ENCODE measurements at places on chromosomes 6 and 20. TPM values are rescaled to one million over a fixed set of nuclear protein-coding genes. Genes with fewer than 3 reads are reported as not detected.

The PIGU gene
- 16.1 TPM for total RNA-seq

DNA sequence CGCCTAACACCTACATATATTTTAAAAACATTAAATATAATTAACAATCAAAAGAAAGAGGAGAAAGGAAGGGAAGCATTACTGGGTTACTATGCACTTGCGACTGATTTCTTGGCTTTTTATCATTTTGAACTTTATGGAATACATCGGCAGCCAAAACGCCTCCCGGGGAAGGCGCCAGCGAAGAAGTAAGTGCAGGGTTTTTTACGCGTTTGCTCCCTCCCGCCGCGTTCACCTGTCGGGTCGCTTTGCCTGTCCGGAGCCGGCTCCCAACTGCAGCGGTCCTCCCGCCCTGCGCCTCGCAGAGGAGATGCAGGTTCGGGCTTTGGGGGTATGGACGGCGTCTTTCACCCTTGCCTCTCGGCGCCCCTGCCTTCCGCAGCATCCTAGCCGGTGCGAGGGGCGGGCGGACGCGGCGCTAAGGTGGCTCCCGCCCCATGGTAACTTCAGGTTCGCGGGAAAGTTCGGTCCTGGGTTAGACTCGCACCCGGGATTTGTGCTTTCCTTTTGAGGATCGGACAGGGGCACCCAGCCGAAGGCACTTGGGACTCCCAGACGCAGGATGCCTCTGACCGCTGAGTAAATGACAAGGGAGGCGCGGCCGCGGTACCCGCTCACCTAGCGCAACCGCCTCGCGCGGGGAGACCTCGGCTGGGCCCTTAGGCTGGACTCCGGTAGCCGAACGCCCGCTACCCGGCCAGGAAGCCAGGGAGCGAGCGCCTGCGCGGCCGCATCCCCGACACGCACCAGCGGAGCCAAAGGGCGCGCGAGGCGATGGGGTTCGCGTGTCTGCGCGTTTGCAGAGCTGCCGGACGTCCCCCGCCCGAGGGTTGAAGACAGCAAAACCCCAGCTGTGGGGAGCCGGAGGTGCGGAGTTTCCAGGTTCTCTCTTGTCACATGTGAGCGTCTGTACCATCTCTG is 891 bp downstream of the RSPO3 start:
- H3K27ac ChIP-seq: no peak overlapping the region
- peaks cover 51% of the 10 kb centered on the region for H3K27me3 ChIP-seq
- no peaks in the 10 kb centered on the region for H3K36me3 ChIP-seq
- no peaks in the 10 kb centered on the region for H3K4me1 ChIP-seq

GRCh38 chr6:35359744-35360348 is 17.5 kb downstream of the PPARD start:
- peaks cover 30% of the 10 kb centered on the region for H3K36me3 ChIP-seq
- H3K27ac ChIP-seq: no peak overlapping the region
- peaks cover 38% of the 10 kb centered on the region for H3K4me1 ChIP-seq
- DNase-seq: peak; percentile 79
- no peaks in the 10 kb centered on the region for H3K27me3 ChIP-seq
- no peak overlapping the region for H3K4me3 ChIP-seq

GRCh38 chr6:33853026-33853425 is 49.2 kb upstream of the MLN start:
- H3K27ac ChIP-seq: no peak overlapping the region
- H3K36me3 ChIP-seq: no peaks in the 10 kb centered on the region
- H3K27me3 ChIP-seq: peaks cover 44% of the 10 kb centered on the region
- no peak for DNase-seq
- no peak overlapping the region for H3K4me3 ChIP-seq

- H3K4me3 ChIP-seq: no peak overlapping the region
- DNase-seq: peak; percentile 15
- H3K4me1 ChIP-seq: peaks cover 3% of the 10 kb centered on the region
Observed at GRCh38 chr6:119209452-119210205, 131.2 kb upstream of the FAM184A start.

DNA sequence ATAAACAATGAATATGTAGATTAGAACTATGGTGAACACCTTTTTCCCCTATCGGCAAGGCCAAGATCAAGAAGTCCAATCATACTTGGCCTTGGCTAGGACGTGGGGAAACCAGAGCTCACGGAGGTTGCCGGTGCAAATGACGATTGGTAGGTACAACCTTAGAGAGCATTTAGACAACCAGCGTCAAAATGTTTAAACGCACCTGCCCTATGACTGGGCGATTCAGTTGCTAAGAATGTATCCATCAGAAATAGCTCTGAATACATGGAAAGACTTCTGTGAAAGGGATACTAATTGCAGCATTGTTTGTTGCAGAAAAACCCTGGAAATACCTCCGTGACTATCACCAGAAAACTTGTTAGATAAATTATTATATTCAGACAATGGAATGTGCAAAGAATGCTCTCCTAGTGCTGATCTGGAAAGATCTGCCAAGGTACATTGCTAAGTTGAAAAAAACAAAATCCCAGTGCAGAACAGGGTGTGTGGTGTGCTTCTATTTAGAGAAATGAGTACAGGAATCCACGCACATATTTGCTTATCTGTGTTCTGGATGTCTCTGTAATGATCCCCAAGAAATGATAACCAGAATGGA is 48.0 kb upstream of the PTPN1 start:
- DNase-seq: peak; percentile 27
- H3K27me3 ChIP-seq: no peaks in the 10 kb centered on the region
- H3K27ac ChIP-seq: no peak overlapping the region

- peak; percentile 53 for DNase-seq
- H3K27me3 ChIP-seq: no peaks in the 10 kb centered on the region
- H3K27ac ChIP-seq: peak overlapping the region; percentile 52
- peaks cover 32% of the 10 kb centered on the region for H3K4me1 ChIP-seq
- no peak overlapping the region for H3K4me3 ChIP-seq
Observed at GRCh38 chr20:37311710-37312355, 22.4 kb downstream of the MANBAL start.

GRCh38 chr20:316316-317068 is 8.9 kb upstream of the SOX12 start:
- H3K4me3 ChIP-seq: no peak overlapping the region
- no peaks in the 10 kb centered on the region for H3K36me3 ChIP-seq
- peaks cover 11% of the 10 kb centered on the region for H3K4me1 ChIP-seq
- DNase-seq: peak; percentile 88

- peaks cover 6% of the 10 kb centered on the region for H3K27me3 ChIP-seq
- DNase-seq: no peak
- no peak overlapping the region for H3K27ac ChIP-seq
- no peak overlapping the region for H3K4me3 ChIP-seq
- no peaks in the 10 kb centered on the region for H3K36me3 ChIP-seq
Observed at GRCh38 chr6:170279426-170279825, 11.5 kb downstream of the DLL1 start.

The FERMT1 gene
- 1.7 TPM for total RNA-seq

GRCh38 chr6:116444092-116444491 is 17.1 kb upstream of the CALHM6 start:
- no peaks in the 10 kb centered on the region for H3K27me3 ChIP-seq
- peaks cover 13% of the 10 kb centered on the region for H3K4me1 ChIP-seq
- peak; percentile 51 for DNase-seq
- no peak overlapping the region for H3K4me3 ChIP-seq

DNA sequence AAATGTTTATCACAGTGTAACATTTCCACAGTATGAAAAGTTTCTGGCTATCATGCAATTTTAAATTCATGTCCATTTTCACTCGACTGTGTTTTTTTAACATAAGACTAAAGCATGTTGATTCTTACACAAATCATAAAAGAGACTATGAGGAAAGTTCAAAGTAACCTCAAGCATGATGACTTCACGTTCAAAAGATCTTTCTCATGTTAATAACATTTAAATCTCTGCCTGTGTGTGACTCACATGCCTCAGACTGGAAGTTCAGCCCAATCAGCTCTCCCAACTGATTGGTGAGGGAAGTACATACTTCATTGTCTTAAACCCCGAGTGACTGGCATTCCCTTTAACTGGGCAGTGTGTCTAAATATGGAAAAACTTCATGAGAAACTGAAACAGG is 37.4 kb downstream of the ATXN1 start:
- H3K27me3 ChIP-seq: no peaks in the 10 kb centered on the region
- H3K4me1 ChIP-seq: peaks cover 19% of the 10 kb centered on the region
- H3K27ac ChIP-seq: peak overlapping the region; percentile 66
- DNase-seq: peak; percentile 96
- no peak overlapping the region for H3K4me3 ChIP-seq
- no peaks in the 10 kb centered on the region for H3K36me3 ChIP-seq

DNA sequence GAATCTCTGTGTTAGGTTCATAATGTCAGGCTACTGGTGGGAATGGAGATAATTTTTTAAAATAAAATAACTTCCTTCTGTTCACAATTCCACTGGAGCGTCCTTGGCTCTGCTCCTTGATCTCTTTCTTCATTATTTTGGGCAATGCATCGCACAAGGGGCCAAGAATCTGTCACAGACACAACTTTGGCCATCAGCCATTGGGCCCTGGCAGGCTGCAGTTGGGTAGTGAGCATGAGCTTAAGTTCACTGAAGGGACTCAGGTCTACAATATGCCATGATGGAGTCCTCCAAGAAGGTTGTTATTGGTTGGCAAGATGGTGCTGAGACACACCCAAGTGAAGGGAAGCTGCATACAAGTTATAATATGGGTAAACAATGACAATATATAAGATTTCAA is 40.0 kb downstream of the CYP39A1 start:
- H3K4me1 ChIP-seq: no peaks in the 10 kb centered on the region
- H3K36me3 ChIP-seq: no peaks in the 10 kb centered on the region
- no peaks in the 10 kb centered on the region for H3K27me3 ChIP-seq
- H3K4me3 ChIP-seq: no peak overlapping the region
- H3K27ac ChIP-seq: no peak overlapping the region

GRCh38 chr20:44723391-44723790 is 8.2 kb downstream of the CCN5 start:
- DNase-seq: no peak
- H3K27me3 ChIP-seq: no peaks in the 10 kb centered on the region
- no peak overlapping the region for H3K27ac ChIP-seq
- no peaks in the 10 kb centered on the region for H3K36me3 ChIP-seq
- no peak overlapping the region for H3K4me3 ChIP-seq
- H3K4me1 ChIP-seq: peaks cover 7% of the 10 kb centered on the region

The PGC gene
- total RNA-seq: not detected

DNA sequence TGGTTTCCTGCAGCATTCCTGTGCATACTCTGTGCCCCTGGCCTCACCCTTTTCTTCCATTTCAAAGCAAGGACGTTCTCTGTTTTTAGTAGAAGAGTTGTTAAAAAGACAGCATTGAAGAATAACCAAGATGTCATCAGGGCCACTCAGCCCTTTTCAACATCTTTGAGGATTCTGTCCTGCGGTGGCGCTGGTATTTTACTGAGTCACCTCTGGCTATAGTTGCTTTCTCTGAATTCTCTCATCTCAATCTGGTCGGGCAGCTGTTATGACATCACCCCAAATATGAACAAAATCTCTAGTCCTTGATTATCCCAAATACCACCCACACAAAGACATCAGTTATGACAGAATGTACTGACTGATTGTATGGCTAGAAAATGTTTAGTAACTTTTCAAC is 204.2 kb downstream of the GRIK2 start:
- peaks cover 4% of the 10 kb centered on the region for H3K4me1 ChIP-seq
- peak; percentile 94 for DNase-seq

GRCh38 chr20:5919626-5920544 is 30.4 kb downstream of the TRMT6 start:
- peaks cover 14% of the 10 kb centered on the region for H3K27me3 ChIP-seq
- no peak overlapping the region for H3K27ac ChIP-seq
- no peaks in the 10 kb centered on the region for H3K36me3 ChIP-seq
- no peak overlapping the region for H3K4me3 ChIP-seq
- DNase-seq: no peak
- peaks cover 2% of the 10 kb centered on the region for H3K4me1 ChIP-seq

DNA sequence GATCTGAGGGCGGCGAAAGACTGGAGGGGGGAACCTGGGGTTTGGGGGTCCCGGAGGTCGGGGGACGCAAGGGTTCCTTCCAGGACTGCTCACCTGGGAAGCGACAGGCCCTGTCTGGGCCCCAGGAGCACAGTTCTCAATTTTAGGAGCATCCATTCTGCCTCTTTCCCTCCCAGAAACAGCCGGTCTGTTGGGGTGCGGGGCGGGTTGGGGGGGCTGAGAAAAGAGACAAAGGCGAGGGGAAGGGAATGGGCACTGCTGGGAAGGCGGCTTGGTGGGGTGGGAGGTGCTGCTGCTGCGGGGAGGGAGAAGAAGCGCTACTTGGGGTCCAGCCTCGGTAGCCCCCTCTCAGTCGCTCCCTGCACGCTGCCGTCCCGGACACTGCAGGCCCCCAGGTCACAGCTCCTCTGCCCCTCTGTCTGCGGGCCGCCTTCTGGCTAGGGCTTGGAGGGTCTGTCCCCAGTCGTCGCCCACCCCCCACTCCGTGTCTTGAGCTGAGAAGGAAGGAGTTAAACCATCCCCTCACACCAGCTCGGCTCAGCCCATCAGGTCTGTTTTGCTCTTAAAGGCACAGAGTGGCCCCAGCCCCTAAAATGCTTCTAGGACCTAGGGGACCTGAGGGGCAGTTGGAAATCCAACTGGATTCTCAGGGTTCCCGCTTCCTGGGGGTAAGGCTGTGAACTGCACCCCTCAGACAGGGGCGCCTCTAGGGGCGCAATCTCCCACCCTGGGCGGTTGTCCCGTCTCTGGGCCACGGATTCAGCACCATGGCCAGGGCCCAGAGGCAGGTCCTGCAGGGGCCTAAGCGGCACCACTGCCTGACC is 690 bp downstream of the GDAP1L1 start:
- peak; percentile 15 for DNase-seq
- peaks cover 28% of the 10 kb centered on the region for H3K27me3 ChIP-seq
- H3K36me3 ChIP-seq: no peaks in the 10 kb centered on the region

DNA sequence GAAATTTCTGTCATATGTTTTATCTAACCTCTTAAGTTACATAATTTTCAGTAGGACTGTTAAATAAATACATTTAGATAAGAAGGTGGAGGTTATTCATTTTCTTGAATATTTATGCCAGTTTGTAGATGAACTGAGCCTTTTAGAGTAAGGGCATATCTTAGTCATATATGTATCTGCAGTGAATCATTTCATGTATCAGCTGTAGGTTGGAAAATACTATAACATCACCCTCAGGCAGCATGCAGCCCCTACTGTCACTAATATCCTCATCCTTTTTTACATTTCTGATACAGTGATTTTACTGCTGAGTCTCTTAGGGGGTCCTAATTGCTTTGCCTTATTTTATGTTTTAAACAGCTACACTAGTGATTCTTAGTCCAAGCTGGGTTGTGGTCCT is 19.5 kb upstream of the SUMO4 start:
- H3K27ac ChIP-seq: no peak overlapping the region
- peaks cover 29% of the 10 kb centered on the region for H3K36me3 ChIP-seq
- no peaks in the 10 kb centered on the region for H3K27me3 ChIP-seq

DNA sequence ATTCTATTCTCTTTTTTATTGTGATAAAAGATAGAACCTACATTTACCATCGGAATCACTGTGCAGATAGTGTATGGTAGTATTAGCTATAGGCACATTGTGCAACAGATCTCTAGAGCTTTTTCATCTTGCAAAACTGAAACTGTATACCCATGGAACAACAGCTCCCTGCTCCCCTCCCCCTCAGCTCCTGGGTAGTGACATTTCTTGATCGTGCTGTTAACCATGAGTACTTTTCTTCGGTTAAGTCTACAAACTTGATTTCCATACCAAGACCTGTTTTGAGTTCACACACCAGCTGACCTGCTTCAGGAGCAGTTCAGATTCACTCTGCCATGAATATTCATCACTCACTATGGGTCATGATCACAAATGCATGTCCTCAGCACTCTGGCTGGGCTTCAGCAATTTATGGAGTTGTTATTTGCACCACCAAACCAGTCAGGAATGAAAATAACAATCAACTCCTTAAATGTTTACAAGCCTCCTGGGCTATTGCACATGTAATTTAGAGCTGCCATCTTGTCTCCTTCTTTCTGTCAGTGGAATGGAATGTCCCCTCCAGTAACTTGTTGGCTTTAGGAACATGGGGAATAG is 32.8 kb downstream of the PRDM1 start:
- H3K27me3 ChIP-seq: no peaks in the 10 kb centered on the region
- H3K36me3 ChIP-seq: no peaks in the 10 kb centered on the region
- no peaks in the 10 kb centered on the region for H3K4me1 ChIP-seq
- H3K4me3 ChIP-seq: no peak overlapping the region

Data from IMR-90 (cell line).